Sciatic nerve (tissue), 2 donors: ENCODE measurements at places on chromosomes 11 and 22.

GRCh38 chr22:49503896-49504521 is 323.7 kb downstream of the BRD1 start:
- no peak for DNase-seq

- no peak for DNase-seq
Measured at GRCh38 chr11:95922536-95923438, 1.1 kb downstream of the MTMR2 start.

DNA sequence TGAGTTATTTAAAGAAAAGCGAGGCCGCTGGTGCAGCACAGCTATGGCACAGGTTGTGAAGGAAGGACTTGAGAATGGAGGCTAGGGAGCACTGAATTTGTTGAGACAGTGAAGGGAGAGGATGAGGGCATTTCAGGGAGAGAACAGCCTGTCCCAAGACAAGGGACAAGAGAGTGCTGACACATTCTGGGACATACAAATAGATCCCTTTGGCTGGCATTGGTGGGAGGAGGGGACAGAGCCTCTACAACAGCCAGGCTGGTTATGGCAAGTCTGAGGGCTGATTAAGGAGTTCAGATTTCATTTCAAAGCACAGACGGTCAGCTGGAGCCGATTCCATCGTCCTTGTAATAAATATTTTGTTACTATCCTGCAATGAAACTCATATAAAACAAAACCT is 1.7 kb upstream of the SLC29A2 start:
- DNase-seq, result no peak

DNA sequence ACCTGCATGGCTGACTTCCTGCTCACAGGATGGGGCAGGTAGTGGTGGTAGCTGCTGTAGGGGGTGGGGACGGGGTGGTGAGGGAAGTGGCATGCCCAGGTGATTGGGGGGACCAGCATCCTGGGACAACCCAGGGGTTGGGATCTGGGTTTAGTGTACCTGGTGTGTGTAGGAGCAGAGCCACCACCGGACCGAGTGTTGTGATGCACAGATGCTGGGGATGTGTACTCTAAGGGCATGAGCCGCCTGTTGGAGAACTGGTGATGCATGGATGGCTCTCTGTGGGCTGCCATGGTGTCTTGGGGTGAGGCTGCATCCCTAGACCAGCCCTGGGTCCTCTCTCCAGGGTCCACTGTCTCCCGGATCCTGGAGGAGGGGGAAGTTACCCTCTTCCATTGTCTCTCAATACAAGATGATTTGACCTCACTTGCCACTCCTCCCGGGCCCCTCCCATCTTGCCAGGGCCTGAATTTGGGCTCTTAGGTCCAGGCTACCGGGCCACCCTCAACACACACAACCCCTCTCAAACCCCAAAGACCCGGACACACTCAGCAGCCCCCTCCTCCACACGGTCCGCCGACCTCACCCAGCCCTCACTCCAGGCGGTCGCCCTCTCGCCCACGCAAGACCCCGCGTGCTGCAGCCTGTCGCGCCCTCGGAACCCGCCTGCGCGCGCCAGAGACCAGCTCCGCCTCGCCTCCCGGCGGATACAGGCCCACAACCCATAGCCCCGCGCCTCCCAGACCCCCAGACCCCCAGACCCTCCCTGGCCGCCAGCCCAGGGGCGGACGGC is 619 bp downstream of the LRRC75B start:
- DNase-seq, result peak; percentile 76

- DNase-seq, result peak; percentile 82
Measured at GRCh38 chr11:72683782-72684200, 9.6 kb upstream of the PDE2A start.

GRCh38 chr11:16979703-16980622 is 34.3 kb downstream of the PLEKHA7 start:
- DNase-seq, result no peak

GRCh38 chr11:1772270-1773130 is 8.8 kb upstream of the CTSD start:
- peak; percentile 71 for DNase-seq

GRCh38 chr11:35282221-35282882 is 137.0 kb downstream of the SLC1A2 start:
- no peak for DNase-seq

DNA sequence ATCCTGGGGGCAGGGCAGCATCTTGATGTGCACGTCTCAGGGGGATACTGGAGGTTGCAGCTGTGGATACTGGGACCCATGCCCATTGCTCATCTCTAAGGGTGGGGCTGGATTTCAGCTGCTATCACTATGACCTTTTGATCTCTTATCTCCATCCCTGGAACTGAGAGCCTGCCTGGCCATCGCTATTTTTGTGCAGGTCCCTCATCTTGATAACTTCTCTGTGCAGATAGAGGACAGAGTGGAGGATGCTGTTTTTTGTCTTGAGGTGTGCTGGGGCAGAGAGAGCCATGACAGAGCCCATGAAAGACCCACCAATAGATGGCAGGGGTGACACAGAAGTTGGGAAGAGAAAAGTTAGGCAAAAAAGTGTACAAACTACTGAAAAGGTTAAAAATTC is 5.1 kb upstream of the INSC start:
- no peak for DNase-seq

GRCh38 chr11:72670041-72670440 is 4.2 kb downstream of the PDE2A start:
- DNase-seq, result no peak

- no peak for DNase-seq
Measured at GRCh38 chr11:16791191-16791961, 52.9 kb downstream of the C11orf58 start.

GRCh38 chr11:126585774-126586491 is 230.4 kb downstream of the ST3GAL4 start:
- peak; percentile 75 for DNase-seq

GRCh38 chr22:35037089-35037488 is 28.9 kb upstream of the ISX start:
- no peak for DNase-seq

- DNase-seq, result no peak
Measured at GRCh38 chr11:71202966-71203365, 49.4 kb downstream of the SHANK2 start.

GRCh38 chr11:35402751-35403660 is 16.4 kb downstream of the SLC1A2 start:
- DNase-seq, result no peak

DNA sequence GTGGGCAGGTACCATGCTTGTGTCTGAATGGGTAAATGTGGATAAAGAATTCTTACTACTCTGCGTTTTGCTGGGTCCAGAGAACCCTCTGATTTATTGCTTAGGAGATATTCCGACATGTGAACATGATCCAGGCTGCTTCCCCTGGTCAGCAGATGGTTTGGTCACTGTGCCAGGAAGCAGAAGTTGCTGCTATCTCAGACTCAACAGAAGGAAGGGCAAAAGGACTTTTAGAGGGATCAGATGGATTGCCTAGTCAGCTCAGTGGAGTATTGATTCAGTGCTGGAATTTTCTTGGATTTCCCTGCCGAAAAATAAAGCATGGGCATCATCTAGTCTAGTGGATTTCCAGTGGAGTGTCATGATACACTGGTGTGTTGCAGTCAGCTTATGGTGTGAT is 440.1 kb downstream of the NTM start:
- DNase-seq, result no peak

GRCh38 chr22:24465566-24465965 is 29.6 kb upstream of the UPB1 start:
- DNase-seq, result no peak

DNA sequence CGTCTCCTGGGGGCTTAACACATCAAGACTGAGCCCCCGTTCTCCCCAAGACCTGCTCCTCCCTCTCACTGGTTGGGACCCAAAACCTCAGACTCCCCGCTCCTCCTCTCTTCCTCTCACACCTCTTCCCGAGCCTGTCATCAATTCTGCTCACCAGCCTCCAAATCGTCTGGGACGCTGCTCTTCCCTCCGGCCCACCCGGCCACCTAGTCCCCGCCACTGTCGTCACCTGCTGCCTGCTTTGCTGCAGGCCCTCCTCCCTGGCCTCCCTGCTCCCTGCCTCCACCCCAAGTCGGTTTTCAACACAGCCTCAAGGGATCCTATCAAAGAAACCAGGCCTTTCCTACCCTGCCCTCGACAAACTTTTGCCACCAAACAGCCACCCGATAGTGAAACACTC is 3.1 kb downstream of the MFNG start:
- DNase-seq, result no peak

GRCh38 chr22:43247546-43248260 is 60.8 kb upstream of the TTLL12 start:
- DNase-seq, result no peak

DNA sequence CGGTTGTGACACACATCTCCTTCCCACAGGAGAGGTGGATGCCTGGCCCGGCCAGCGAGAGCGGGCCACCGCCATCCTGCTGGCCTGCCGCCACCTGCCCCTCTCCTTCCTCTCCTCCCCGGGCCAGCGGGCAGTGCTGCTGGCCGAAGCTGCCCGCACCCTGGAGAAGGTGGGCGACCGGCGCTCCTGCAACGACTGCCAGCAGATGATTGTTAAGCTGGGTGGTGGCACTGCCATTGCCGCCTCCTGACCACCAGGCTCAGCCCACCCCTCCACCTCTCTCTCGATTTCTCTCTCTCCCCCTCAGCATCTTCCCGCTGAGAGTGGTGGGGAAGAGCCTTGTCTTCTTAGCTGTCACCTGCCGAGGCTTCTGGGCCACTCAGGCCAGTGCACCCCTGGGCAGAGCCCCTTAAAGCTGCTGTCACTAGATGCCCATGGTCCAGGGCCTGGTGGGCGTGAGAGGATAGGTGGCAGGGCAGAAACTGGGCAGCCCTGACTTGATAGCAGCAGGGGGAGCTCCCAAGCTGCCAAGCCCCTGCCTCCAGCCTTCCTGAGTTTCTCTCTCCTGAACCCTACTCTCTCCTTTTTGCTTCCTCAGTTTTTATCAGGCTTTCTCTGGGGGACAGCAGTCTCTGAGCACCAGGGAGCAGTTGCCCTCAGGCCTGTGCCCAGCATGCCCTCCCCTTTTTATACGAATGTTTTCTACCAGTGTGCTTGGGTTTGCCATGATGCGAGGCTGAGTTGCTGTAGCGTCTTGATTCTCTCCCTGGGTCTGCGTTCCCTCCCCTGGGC is 9.3 kb downstream of the SHISA8 start:
- DNase-seq, result no peak

DNA sequence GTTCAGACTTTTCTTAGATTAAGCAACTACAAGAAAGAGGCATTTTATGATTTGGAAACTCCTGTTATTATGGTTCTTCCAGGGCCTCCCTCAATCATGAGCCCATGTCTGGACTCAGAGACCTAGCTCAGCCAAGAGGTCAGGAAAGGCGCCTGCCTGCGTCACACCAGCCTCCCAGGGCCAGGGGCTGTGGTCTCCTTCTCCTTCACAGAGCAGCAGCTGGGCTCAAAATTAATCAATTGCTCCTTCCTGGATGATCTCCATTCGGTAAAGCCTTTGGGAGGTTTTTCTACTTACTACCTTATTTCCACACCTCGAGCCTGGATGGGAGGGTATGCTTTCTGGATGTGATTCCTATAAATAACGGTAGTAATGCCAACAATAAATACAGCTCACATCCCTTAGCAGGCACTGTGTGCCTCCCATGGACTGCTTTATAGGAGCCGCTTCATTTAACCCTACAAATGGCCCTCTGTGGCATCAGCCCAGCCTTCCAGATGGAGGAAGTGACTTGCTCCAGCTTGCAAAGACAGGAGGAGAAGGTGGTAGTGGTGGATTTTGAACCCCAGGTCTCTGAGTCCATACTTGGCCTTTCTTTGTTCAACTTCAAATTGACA is 1445.6 kb downstream of the TBC1D22A start:
- DNase-seq, result no peak

GRCh38 chr11:78586452-78587046 is 11.9 kb upstream of the NARS2 start:
- no peak for DNase-seq

DNA sequence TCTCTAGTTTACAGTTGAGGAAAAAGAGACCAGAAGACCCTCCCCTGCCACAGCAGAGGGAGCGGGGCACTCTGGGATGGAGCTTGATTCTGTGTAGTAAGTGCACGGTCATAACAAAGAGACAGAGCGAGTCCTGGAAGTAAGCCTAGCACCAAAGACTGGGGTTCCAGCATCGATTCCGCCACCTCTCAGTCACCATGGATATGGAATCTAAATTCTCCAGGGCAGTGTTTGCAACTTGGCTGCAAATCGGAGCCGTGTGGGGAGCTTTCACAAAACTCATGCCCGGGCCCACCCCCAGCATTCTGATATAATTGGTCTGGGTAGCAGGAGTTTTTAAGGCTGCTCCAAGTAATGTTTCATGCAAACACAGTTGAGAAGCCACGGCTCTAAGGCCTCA is 129.5 kb upstream of the OPCML start:
- no peak for DNase-seq

GRCh38 chr22:40525250-40525884 is 111.2 kb downstream of the MRTFA start:
- DNase-seq, result no peak

GRCh38 chr11:4059424-4059823 is 35.2 kb upstream of the RRM1 start:
- DNase-seq, result no peak

GRCh38 chr11:65654375-65655349 is 8.1 kb downstream of the RELA start:
- no peak for DNase-seq

DNA sequence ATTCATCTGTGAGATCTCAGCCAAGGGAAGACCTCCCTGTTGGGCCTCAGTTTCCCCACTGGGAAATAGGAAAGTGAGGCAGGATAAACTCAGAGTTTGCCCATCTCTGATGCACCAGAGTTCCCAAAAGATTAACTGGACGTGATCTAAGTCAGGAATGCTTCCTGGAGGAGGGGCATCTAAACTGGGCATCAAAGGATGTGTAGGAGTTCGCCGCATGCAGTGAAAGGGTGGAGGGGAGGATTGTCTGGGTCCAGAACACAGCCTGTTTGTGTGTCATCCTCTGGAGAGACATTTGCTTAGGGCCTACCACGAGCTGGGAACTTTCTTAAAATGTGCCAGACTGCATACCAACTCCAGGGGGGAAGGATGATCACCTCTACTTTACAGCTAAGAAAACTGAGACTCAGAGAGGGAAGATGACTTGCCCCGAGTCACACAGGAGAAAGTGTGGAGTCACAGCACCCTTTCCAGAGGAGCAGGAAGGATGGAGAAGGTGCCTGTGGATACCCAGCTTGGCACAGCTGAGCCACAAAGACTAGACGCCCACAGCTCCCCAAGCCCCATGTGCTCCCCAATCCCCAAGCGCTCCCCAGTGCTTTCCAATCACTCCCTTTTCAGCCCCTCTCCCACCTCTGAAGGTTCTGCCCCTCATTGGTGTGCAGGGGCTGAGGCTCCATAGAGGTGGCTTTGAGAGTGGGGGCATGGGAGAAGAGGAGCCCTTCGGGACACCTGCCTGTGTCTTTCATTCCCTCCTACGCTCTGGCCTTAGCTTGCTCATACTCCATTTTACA is 50.1 kb downstream of the MN1 start:
- no peak for DNase-seq

GRCh38 chr11:12156301-12157140 is 46.1 kb downstream of the MICAL2 start:
- DNase-seq, result no peak

GRCh38 chr11:8192016-8192895 is 23.4 kb upstream of the RIC3 start:
- peak; percentile 75 for DNase-seq

DNA sequence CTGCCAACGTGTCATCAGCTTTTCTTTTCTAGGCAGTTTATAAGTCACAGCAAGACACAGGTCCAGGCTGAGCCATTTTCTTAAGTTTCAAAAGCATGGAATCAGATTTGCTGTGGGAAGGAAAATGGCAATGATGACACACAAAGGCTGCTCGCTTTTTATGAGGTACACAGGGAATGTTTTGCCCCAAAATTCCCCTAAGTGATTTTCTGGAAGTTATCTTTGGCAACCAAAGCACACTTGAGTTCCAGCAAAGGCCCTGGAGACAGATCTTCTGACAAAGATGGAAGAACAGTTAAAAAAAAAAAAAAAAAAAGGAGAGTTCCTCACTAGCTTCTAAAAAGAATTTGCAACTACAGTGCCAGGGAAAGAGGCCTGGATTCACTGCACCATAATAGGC is 260.8 kb downstream of the LARGE1 start:
- peak; percentile 61 for DNase-seq
